ENCODE measurements at places on chromosomes 2 and 18.

DNA sequence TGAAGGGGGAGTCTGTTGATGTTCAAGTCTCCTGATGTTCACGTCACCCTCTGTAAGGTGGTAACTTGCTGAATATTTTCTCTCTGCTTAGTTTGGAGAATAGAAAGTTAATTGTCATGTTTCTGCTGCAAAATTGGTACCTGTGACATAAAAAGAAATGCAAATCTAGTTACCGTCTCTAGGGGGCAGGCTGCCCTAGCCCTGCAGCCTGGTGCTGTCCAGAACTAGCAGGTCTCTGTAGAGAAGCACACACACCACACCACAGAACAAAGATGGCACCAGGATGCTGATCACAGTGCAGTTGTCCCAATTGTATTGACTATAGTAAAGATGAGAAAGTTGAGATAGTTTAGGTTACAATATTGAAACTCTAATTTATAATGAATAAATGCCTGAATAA, 47.0 kb downstream of the SLC9A4 start:
- DNase-seq = peak; percentile 27

DNA sequence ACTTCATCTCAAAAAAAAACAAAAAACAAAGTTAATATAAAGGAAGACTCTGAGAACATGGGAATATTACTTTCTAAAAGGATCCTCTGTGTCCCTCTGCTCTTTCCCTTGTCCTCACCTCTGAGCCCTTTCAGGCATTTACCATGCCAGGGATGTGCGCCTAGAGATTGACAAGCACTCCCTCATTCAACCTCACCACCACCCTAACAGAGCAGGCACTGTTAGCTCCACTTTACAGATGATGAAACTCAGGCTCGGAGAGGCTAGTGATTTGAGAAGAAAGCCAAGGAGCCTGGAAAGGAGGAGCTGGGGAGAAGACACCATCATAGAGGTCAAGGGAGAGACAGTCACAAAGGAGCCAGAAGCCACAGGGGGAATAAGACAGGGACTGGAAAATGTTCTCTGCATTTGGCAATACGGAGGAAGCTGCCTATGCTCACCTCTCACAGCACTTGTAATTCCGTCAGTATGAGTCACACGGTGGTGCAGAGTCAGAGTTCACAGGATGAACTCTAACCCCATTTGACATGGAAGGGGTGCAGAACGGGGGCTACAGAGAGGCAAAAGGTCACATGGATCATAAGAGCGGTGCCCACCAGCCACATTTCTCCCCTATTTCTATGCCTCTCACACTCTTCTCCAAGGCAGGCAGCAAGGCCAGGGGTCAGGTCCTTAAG, 101.8 kb upstream of the NFU1 start:
- no peak for DNase-seq

DNA sequence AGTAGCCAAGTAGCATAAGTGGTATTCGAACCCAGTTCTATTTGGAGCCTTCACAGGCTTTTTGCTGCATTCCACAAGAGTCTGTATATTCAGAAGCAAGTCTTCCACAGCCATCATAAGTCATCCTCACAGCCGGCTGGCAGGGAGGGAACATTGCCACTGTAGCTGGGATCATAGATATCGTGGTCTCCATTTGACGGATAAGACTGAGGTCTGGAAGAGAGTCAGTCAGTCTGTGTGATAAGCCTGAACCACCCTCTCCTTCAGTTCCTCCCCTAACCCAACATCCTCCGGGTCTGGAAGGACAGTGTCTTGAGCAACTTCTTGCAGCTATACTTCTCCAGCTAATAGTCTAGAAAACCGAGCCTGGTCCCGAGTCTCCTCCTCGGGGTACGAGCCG, 17.0 kb upstream of the C1QL2 start:
- no peak for DNase-seq

DNA sequence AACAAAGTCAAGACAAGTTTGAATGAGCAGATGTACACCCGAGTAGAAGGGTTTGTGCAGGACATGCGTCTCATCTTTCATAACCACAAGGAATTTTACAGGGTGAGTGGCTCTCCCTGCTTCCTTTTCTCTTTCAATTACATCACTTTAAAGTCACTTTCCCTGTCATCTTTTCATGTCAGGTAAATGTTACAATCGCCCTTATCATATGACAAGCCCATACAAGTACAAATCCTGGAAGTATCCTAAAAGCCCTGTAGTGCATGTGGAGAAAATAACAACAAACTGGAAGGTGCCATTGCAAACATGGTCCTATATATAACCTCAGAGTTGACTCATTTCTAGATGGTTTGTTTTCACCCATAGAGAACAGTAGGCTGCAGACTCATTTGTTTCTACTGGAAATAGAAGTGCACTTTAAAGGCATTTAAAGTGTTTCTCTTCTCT, 126.0 kb downstream of the SP100 start:
- DNase-seq = peak; percentile 37

- no peak for DNase-seq
Measured at GRCh38 chr2:239190921-239191885, 209.6 kb downstream of the HDAC4 start.

DNA sequence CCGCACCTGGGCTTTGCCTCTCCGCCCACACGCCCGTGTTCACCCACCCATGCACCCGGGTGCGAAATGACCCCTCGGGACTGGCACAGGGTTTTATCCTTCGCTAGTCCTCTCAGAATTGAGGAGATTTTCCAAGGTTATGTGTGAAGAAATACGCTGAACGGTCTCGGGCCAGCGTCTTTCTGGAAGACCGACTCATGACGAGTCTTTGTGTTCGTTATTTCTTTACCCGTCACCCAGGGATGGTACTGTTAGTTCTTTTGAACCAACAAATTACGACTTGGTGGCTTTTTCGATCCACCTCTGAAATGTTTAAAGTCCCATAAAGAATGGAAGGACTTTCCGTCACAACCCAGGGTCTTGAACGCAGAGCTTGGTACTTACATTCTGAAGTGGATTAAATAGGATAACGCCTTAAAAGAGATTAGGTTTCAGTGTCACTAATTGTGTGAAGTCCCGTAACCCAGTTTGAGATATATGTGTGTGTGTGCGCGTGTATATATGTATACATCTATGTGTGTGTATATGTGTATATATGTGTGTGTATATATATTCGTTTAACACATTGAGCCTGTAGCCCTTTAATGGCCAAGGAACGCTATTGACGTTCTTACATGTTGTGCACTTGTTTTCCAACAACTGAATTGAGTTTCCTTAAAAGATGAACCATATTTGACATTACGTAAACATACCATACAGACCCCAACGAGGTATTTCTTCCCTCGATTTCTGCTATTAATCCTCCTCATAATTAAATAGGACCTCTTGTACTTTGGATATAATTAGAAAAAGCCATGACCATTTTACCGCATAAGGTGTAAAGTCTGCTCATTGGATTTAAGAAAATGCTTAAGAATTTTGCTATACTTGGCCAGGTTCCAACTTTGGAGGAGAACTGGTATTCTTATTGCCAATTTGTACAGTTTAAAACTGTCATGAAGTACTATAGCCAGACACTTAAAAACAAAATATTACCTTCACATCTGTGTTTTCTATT, 889 bp downstream of the ZC3H15 start:
- peak; percentile 18 for DNase-seq

DNA sequence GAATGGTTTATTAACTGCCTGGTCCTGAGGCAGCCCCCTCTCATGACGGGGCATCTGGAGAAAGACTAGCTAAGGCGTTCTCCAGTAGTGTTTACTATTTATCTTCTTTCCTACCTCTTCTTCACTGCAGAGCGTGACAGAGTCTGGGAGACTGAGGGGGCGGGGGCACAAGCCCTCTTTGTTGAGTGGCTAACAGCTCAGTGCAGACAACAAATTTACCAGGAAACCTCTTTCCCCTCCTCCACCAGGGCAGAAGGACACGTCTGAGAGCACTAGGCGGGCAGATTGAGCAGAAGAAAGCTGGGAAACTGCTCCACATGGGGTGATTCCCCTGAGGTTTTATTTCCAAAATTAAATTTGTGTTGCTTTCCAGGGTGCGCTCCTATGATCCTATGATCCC, 322.1 kb downstream of the CNTNAP5 start:
- no peak for DNase-seq

DNA sequence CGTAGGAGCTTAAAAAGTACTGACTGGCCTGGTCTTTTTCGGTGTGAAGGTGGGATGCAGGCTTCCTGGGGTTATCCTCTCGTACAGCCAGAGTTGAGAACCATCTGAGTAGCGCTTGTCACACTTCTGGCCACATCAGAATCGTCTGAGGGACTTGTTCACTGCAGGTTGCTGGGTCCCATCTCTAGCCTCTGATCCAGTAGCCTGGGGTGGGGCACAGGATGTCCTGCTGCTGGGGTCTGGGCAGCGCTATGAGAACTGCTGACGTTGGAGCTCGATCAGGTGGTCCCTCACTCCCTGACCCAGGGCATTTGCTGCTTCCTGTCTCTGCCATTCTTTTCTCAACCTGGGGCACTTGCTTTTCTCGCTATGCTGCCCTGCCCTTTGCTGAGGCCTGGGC, 7.1 kb upstream of the IL1R2 start:
- DNase-seq = no peak

- DNase-seq = peak; percentile 62
Measured at GRCh38 chr2:1769703-1770422, 25.5 kb upstream of the PXDN start.

DNA sequence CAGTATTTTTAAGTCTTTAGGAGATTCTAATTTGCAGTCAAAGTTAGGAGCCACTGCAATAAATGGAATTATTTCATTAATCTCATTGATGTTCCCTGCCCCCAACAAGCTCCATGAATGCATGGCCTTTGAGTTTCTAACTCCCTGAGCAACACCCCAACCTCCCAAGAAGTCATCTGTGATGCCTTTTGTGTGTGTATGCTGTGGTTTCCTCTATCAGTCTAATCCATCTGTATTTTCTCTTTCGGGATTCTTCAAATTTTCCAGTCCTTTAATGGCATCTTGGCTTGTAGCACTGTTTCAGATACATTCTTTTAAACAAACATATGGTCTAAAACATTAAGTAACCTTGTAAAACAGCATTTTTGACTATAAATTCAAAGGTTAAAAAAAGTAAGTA, 16.8 kb downstream of the SERPINB10 start:
- peak; percentile 2 for DNase-seq

- no peak for DNase-seq
Measured at GRCh38 chr2:43082903-43083677, 143.3 kb downstream of the ZFP36L2 start.

GRCh38 chr2:12930391-12930790, 213.7 kb downstream of the TRIB2 start:
- no peak for DNase-seq

GRCh38 chr2:166127217-166128155, at the start of gene SCN1A:
Gene SCN1A (minus strand): TSS chr2:166128020. CDS start chr2:166073621, 54,399 bp downstream.
- peak; percentile 62 for DNase-seq

GRCh38 chr2:233449081-233449901, 95.0 kb downstream of the DGKD start:
- DNase-seq = peak; percentile 57

DNA sequence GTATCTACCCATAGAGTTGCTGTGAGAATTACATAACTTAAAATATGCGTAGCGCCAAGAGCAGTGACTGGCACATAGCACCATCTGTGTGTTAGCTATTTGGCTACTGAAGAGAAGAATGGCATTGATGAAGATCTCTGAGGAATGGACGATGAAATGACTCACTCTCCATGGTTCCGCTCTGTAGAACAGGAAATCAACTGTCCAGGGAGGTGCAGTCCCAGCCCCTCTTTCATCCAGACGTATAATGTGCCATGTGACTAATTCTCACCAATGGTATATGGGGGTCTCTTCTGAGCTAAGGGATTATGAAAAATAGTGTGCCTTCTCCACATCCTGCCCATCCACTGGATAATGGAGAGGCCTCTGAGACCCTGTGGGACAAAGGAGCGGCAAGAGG, 254.8 kb downstream of the CYP26B1 start:
- DNase-seq = no peak

GRCh38 chr2:25936889-25937545, 45.3 kb downstream of the KIF3C start:
- DNase-seq = peak; percentile 39

Data from astrocyte of the spinal cord (primary cell).